Kidney glomerular epithelial cell (primary cell): ENCODE measurements at places on chromosomes 7 and 10.

GRCh38 chr10:111107846-111108245, 31.0 kb downstream of the ADRA2A start:
- DNase-seq: no peak

DNA sequence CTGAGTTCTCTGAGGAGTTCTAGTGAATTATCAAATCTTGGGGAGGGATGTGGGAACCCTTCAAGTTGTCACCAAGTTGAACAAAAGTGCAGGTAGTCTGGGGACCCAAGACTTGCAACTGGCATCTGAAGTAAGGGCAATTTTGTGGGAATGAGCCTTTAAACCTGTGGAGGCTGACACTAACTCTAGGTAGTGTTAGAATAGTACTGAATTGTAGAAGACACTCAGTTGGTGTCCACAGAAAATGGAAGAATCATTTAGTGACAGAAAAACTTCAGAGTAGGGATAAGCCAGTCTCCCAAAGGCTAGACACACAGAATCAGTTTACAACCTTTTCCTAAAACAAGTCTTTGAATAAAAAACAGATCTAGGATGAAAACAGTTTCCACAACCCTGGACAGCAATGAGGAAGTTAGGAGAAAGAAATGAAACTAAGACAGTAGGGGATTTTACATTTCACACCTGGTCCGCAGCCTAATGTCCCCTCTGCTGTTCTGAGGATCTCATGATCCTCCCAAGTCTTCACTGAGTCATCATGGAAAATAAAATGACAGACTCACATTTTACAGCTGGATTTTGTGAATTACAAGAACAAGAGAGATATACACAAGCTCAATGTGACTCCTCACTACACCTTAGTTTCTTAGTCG, 23.0 kb upstream of the ING3 start:
- no peak for DNase-seq

- no peak for DNase-seq
Measured at GRCh38 chr10:71605263-71605962, 114.2 kb downstream of the C10orf105 start.

DNA sequence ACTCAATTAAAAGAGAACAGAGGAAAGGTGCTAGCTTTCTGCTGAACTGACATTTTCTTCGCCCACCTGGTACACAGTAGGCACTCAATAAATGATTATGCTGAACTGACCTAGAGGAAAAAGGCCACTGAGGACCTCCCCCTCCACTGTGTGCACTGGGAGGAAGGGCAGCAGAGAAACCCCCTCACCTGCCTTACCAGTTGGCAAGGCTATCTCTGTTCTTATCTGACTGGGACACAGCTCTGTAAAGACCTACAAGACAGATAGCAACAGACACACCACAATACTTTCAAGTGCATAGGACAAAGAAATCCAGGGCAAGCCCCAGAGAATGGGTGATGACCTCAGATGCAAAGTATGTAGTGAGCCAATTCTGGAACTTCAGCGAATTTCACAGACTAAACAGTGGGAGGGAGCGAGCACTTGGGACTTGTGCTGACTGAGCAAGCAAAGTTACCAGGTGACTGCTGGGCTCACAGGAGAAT, 30.4 kb downstream of the PDLIM1 start:
- peak; percentile 92 for DNase-seq

DNA sequence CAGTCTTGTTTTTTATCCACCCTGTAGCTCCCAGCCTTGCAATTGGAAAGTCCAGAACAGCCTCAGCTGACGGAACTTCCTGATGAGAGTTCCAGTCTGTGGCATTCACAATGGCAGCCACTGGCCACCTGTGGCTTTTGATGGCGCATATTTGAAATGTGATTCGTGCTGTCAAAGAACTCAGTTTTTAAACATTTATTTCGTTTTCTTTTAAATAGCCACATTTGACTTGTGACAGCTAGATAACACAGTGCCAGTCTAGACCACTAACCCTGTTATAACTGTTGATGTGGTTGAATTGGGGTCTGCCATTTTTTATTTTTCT, 97.3 kb downstream of the INPP5A start:
- DNase-seq: no peak

DNA sequence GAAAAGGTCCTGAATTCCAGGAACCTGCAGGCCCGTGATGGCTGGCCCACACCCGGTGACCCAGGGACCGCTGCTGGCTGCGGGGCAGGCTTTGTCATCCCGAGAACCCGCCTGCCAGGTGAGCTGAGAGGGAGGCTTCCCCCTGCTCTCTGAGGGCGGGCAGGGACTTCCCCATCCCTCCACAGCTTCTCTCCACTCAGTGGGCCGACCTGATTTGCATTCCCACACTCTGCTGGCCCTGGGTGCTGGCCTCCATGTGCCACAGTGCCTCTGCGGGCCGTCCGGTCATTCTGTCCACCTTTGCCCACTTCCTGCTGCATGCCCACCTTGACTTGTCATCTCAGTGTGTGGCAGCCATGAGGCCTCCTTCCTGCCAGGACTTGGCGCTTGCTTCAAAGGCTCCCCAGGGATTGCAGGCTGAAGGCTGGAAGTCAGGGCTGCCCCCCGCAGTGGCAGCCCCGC, 35.3 kb downstream of the PALD1 start:
- DNase-seq: no peak

- DNase-seq: no peak
Measured at GRCh38 chr10:86644152-86644793, 10.1 kb upstream of the OPN4 start.

- no peak for DNase-seq
Measured at GRCh38 chr7:66522518-66522917, 106.2 kb upstream of the KCTD7 start.

- DNase-seq: no peak
Measured at GRCh38 chr7:157652954-157653826, 316.4 kb downstream of the DNAJB6 start.

- no peak for DNase-seq
Measured at GRCh38 chr10:10903620-10904019, 114.1 kb upstream of the CELF2 start.

DNA sequence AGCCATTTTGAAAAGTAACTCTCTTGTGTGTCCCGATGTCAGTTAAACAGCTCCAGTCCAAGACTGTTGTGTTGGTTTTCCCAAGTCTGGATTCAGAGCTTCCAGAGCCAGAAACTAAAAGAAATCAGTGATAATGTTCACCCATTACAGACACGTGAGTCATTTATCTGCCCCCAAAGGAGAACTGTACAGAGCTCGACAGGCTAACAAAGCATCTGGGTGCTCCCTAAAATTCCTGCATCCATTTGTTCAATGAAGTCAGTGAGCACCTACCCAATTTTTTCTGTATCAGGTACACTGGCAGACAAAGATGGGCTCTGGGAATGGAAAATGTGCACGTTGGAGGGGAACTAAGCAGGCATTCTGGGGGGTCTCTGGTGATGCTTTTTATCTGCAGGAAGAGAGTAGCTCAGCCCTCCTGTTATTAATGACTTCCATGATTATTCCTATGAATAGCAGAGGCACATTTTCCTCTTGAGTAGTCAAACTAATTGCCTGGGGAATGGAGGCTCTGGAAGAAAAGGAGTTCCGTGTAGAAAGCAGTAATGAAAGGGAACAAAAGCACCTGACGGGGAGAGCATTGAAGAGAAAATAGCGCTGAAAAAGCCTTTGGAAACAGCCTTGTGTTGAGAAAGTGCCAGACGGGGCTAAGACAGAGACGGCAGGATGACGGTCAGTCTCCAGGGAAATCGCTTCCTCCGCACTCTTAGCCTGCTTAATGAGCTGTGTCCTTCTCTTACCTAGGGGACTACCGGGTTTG, 75.3 kb downstream of the GAD2 start:
- no peak for DNase-seq

- DNase-seq: no peak
Measured at GRCh38 chr7:102008535-102009262, 191.3 kb downstream of the CUX1 start.

DNA sequence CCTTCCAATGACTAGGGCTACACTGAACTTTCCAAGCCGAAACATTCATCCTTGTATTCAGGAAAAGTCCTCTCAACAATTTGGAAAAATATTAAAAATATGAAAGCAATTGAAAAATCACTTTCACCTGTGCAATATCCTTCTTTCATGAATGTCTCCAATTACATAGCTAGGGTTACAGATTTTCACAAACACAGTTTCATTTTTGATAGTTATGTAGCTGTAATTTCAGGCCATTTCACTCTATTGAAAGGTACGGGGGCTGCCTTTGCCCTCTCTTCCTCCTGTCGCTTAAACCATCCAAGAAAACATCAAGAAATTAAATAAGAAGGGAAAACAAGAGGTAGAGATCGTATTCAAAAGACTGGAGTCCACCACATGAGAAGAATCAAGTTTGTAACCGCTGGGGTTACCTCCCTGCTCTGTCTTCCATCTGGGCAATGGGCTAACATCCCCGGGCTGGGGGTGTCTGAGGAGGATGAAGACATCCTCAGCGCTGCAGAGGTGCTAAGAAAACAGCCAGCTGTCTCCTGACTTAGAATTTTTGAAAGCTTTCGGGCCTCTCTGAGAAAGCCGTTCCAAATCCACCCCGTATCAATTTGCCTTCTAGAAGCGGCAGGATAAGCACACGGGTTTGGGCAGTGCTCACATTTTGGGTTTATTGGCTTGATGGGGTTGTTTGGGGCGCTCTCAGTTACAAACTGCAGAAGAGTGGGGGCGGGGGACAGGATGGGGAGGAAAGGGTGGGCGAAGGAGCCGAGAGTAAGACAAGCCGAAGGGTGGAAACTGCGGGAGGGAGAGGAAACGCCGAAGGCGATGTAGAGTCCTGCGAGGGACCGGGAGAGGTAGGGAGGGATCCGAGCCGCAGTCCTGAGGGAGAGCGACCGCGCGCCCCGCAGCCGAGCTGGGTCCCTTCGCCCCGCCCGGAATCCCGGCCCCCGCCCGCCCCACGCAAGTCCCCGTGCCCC, 24.3 kb upstream of the VAX1 start:
- no peak for DNase-seq

GRCh38 chr7:924541-925231, 29.8 kb downstream of the ADAP1 start:
- no peak for DNase-seq

- DNase-seq: no peak
Measured at GRCh38 chr10:114232561-114233176, 6.4 kb upstream of the VWA2 start.

DNA sequence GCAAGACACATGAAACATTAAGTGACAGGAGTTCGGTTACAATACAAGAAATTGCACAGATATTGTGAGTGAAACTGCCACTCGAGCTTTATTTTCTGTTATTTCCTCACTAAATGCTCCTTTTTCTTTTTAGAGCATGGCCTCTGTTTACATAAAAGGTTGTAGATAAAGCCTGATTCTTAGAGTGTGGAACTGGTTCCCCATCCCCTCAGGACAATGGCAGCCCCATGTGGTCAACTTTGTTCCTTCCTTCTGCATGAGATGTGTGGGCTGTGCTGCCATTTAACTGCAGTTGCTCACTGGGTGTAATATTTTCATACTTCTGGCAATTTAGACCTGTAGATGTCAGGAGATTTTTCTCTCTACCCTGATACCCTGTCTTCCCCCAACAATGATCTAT, 70.2 kb downstream of the LRGUK start:
- DNase-seq: no peak

GRCh38 chr10:29249018-29249417, 39.9 kb upstream of the LYZL1 start:
- no peak for DNase-seq

DNA sequence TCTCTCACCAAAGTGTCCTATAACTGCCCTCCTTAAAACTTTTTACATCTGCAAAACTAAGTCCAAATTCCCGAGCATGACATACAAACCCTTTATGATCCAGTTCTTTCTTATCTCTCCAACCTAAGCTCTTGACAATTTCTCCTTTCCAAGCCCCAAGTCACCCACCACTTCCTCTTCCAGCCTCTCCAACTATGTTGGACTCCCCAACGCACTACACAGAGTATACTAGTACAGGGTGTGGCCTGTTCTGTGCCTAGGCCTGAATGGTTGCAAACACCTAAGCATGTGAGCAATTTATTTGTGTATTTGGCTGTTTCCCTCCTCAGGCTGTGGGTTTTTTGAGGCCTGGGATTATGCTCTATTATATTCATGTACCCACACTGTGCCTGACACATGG, 101.2 kb upstream of the APBB1IP start:
- DNase-seq: no peak

- no peak for DNase-seq
Measured at GRCh38 chr7:97020601-97020995, 4.0 kb downstream of the DLX5 start.

- no peak for DNase-seq
Measured at GRCh38 chr10:96211764-96212163, 59.6 kb downstream of the BLNK start.

DNA sequence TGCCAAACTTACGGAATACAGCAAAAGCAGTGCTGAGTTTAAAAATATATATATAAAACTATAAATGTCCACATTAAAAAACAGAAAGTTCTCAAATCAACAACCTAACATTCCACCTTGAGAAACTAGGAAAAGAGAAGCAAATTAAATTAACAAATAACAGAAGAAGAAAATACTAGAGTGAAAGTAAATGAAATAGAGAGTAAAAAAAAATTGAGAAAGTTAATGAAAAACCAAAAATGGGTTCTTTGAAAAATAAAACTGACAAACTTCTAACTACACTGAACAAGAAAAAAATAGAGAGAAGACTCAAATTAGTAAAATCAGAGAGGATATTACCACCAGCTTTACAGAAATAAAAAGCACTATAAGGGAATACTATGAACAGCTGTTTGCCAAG, 22.1 kb downstream of the RASGEF1A start:
- no peak for DNase-seq

GRCh38 chr7:22565315-22565811, 65.4 kb upstream of the STEAP1B start:
- DNase-seq: peak; percentile 66

DNA sequence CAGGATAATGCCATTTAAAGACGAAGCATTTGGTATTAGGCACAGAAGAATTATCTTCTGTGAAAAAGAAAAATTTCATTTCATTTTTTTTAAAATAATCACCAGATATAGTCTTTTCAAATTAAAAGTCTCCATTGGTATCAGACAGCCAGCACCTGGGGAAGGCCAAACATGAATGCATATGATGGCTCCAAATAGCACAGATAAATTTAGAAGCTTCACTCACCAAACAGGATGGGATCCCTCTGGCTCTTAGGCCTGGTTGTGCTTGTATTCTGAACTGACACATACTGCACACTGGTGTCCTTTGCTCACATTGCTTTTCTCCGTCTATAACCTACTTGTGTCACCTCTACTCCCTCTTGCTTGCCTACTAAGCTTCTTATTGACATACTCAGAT, 169.5 kb upstream of the CHRM2 start:
- DNase-seq: no peak

DNA sequence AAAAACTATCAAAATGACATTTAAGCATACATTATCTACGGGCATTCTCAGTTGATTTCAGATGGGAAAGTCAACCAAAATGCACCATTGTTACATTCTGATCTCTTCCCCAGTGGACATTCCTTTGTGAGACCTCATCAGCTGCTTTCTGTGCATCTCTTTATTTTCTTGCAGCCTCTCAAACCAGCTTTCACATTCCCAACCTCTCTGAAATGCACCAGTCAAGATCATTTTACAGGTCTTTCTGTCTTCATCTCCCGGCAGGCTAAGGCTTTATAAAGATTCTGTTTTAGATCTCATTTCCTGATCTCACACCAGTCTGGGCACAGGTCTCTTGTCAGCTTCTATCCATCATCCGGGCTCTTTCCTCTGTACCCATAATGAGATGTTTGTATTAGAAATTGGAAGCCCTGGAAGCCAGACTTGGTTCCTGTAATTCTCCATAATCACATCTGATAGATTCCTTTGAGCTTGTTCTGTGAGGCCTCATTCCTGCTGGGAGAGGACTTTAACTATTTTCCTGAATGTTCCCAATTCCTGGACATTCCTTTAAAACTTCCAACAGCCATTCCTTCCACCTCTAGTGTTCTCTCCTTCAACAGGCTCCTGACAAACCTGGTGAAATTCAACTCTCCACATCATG, 44.3 kb upstream of the ARL4A start:
- no peak for DNase-seq

GRCh38 chr7:139660317-139661042, 117.3 kb downstream of the HIPK2 start:
- peak; percentile 39 for DNase-seq
